ENCODE measurements at places on chromosomes 2 and 18.

DNA sequence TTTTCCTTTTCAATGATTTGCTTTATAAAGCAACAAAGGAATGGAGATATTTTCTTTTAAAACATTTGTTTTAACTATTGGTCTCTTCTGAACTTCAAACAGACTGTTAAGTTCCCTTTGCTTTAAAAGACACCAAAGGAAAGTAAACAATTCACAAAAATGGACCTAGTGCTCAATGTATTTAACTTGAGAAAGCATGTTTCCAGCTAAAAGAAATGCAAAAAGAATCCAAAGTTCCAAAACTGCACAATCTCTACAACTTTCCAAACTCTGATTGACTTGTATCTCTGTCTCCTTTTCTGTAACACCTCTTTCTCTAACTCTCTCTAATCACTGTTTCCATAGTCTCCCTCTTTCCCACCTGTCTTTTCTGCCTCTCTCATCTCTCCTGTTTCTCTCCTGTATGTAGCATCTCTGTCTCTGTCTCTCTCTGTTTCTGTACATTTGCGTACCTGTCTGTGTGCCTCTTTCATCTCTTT, 295.7 kb upstream of the SESTD1 start:
- no peak for DNase-seq

- no peak for DNase-seq
These were observed 190.7 kb downstream of the DLGAP1 start for GRCh38 chr18:4264347-4264791.

- DNase-seq = no peak
These were observed 35.9 kb downstream of the KCNIP3 start for GRCh38 chr2:95333056-95333455.

DNA sequence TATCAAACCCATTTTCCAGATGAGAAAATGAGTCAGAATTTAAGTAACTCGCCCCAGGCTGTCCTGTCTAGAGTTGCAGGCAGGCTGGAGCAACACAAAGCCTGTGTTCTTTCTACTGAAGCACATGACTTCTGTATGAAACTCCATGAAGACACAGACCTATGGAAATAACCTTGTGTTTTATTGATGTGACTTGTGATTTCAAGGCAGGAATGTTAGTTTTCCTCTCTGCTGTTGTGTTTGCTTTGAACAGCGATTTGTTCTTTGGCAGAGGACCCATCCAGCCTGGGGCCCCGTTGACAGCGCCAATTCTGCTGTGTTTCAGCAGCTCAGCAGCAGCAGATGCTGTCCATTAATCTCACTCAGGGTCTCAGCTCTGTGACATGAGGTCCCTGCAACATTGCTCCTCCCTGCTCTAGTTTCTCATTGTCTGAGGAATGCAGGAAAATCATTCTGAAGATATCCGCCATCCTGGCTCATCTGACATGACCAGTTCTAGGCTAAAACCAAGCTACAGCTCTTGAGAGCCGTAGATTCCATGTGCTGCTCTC, 344.3 kb upstream of the RAB12 start:
- peak; percentile 38 for DNase-seq

GRCh38 chr2:42385225-42385624, 24.2 kb upstream of the COX7A2L start:
- DNase-seq = no peak

GRCh38 chr2:224055101-224055500, 16.0 kb upstream of the SERPINE2 start:
- DNase-seq = no peak

DNA sequence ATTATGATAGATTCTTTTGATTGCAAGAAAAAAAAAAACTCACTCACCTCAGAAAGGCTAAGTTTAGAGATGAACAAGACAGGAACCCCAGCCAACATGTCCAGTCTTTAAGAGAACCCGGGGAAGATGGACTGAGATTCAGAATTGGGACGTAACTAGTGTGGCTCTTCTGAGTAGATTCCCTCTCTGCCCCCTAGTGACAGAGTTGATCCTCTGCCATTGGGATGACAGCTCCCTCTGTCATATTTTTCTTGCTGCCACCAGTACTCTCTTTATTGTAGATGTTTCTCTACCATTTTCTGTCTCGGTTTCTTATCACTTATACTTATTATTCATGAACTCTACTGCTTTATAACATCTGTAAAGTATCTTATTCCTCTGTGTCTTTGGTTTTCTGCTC, 77.7 kb downstream of the GULP1 start:
- DNase-seq = peak; percentile 62

DNA sequence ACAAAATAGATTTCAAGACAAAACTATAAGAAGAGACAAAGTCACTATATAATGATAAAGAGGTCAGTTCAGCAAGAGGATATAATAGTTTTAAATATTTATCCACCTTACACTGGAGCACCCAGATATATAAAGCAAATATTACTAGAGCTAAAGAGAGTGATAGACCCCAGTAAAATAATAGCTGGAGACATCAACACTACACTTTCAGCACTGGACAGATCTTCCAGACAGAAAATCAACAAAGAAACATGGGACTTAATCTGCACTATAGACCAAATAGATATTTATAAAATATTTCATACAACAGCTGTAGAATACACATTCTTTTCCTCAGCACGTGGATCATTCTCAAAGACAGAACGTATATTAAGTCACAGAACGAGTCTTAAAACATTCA, 86.6 kb downstream of the ATP8B1 start:
- DNase-seq = no peak

DNA sequence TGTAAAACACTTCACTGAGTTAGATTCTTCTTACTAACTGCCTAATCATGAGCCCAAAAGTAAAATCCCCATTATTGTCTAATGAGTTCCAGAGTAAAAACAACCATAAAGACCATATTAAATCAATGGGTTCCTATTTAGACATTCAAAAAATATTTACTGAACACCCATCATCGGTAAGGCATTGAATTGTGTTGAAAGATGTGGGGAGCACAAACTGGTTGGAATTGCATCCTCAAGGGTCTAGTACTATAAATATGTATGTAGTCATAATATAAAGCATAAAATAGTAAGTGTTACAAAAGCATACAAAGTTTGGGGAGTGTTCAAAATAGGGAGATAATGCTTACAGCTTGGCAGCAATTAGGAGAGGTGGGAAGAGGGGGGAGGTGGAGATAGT, 3.0 kb upstream of the MARCHF4 start:
- DNase-seq = no peak

DNA sequence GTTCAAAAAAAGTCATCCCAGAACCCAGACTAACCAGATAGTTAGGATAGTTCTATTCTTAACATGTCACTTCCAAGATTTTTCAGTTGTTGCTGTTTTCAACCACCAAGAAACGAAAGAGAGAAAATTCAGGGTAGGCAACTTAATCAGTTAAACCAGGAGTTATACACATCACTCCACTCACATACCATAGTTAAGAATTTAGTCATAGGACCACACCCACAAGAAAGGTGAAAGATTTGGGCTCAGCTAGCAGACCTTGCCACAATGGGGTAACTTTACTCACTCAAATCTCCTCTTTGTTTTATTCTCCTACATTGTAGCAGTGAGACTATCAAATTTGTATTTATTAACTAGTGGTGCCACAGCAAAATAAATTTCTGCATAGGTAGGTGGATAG, 473.6 kb downstream of the NUP35 start:
- no peak for DNase-seq

GRCh38 chr2:72142570-72143440, 4.9 kb downstream of the CYP26B1 start:
- no peak for DNase-seq

GRCh38 chr2:61620244-61621159, 82.3 kb upstream of the XPO1 start:
- DNase-seq = no peak

GRCh38 chr2:237827421-237827987, 28.9 kb downstream of the RBM44 start:
- no peak for DNase-seq

DNA sequence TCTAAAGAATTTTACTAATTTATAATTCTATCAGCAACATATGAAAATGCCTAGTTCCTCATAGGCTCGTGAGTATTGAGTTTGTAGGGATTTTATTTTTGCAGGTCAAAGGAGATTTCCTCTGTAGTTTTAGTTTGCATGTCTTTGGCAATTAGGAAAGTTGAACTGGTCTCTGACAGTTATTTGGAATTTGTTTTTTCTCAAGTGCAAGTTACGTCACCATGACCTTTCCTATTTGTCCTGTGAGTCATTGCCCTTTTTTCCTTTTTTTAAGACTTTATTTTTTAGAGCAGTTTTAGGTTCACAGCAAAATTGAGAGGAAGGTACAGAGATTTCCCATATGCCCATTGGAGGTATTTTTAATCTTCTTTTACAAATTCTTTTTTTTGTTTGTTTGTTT, 29.0 kb downstream of the RAMP1 start:
- no peak for DNase-seq

GRCh38 chr2:221924576-221924975, 352.5 kb upstream of the EPHA4 start:
- peak; percentile 22 for DNase-seq

GRCh38 chr2:60818272-60818671, 62.2 kb downstream of the PAPOLG start:
- DNase-seq = no peak

GRCh38 chr2:99598441-99598840, 108.6 kb upstream of the REV1 start:
- no peak for DNase-seq

GRCh38 chr18:5630900-5631413, 87.2 kb upstream of the EPB41L3 start:
- DNase-seq = no peak

DNA sequence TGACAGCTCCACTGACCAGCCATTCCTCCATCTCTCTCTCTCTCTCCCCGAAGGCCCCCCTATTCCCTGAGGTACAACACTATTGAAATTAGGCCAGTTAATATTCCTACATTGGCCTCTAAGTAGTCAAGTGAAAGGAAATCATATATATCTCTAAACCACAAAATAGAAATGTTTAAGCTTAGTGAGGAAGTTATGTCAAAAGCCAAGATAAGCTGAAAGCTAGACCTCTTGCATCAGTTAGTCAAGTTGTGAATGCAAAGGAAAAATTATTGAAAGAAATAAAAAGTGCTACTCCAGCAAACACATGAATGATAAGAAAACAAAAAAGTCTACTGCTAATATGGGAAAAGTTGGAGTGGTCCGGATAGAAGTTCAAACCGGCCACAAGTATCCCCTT, 301.3 kb upstream of the RBMS1 start:
- no peak for DNase-seq

- DNase-seq = no peak
These were observed 238.5 kb upstream of the FANCL start for GRCh38 chr2:58479535-58480140.

- DNase-seq = no peak
These were observed 213.8 kb downstream of the BCL2 start for GRCh38 chr18:63105636-63106316.

- no peak for DNase-seq
These were observed 5.1 kb downstream of the C18orf32 start for GRCh38 chr18:49481907-49482306.

- DNase-seq = no peak
These were observed 34.4 kb downstream of the ITGAV start for GRCh38 chr2:186624276-186624675.

GRCh38 chr2:174605687-174606086, 8.1 kb upstream of the WIPF1 start:
- no peak for DNase-seq

DNA sequence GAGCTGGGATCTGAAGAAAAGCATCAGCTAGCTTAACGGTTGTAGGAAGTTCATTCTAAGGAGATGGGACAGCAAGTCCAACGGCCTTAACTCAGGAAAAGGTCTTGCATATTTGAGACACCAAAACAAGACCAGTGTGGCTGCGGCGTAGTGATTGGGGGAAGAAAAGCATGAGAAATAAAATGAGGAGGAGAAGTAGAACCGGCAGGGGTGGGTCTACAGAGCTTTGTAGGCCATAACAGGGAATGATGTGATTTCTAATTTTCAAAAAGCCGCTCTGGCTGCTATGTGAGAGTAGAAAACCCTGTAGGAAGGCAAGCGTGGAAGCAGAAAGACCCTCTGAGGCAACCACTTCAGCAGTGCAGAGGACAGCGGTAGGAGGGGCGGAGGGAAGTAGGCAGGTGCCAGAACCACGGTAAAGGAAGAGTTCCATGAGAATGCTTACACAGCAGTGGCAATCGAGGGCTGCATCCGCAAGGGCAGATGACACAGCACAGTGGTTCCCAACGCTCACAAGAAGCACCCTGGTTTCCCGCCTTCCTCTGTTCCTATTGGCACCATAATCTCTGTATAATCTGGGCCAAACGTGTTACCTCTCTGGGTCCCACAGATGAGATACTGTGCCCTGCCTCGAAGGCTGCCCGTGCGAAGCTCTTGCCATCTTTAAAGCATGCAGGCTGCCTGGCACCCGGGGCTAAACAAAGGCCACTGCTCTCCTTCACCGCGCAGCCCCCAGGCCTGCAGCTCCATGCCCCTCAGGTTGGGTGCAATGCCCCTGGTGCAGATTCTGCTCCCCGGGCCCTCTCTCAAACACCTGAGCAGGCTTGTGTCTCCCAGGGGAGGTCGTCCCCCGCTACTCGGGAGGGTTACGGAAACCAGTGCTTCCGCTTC, 795 bp downstream of the ANKRD39 start:
- no peak for DNase-seq

- DNase-seq = no peak
These were observed 209.8 kb downstream of the CELF4 start for GRCh38 chr18:37355772-37356171.

DNA sequence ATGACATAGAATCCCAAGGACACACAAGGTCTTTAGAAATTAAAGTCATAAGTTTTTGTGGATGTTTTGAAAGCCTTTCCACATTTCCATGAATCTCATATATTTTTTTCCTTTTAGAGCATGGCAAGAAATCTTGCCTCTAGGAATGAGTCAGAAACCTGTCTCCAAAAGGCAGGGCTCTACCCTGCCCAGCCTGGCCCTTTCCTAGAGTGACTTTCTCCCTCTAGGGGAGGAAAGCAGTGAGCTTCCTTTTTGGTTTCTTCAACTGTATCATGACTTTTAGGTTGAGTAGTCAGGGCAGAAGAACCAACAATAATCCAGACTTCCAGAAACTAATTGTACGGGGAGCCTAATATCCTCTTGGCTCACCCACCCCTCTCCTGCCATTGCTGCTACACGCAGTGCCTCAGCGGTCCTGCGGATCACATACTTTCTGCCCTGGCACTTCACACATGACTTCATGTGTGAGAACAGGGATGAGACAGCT, 300.3 kb downstream of the AGPS start:
- peak; percentile 23 for DNase-seq

GRCh38 chr2:235458839-235459273, 35.0 kb upstream of the AGAP1 start:
- no peak for DNase-seq

DNA sequence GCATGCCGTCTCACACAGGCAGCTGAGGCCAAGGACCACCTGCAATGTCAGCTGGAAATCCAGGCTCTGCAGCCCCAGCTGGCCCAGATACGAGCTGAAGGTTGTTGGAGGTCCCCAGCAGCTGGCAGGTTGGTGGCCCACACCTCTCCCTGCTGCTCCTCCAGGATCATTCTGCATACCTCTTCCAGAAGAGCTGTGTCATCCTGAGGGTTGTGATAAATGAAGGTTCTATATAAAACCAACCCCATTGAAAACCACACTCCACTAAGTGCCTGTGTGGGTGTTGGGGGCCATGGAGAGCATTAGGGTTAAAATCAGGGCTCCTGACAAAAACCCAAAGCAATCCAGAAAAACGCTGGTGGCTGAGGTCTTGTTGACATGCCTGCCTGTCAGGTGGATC, 50.4 kb downstream of the C1QL2 start:
- no peak for DNase-seq

GRCh38 chr18:44558767-44559166, 121.9 kb upstream of the SETBP1 start:
- no peak for DNase-seq

- no peak for DNase-seq
These were observed 81.1 kb downstream of the LPIN1 start for GRCh38 chr2:11827547-11827946.
